ENCODE measurements at places on chromosomes 6 and 20.

DNA sequence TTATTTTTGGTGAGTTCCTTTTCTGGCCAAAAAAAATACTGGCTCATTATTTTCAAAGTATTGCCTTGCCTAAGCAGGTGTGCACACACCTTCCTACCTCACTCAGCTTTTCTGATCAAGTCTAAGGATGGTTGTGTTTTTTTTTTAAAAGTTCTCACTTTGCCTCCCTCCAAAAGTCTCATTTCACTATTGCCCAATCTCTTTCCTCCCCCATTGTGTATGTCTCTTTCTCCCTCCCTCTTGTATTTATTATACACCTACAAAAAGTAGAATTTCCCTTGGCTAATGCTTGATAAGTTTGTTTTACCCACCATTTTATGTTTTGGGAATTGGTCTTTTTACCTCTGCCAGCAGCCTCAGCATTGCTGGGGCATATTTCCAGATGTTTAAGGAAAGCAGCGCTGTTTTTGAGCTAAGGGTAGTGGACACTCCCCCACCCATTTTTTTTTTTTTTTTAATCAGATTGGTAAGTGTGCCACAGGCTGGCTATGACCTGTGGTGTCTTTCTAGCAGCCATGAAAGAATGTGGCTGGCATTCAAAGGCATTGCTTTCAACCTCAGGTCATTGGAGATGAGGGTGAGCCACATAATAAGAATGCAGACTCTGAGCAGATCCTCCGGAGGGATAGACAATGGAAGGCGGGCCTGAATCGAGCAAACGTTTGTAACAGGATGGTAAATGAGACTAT lies 668.6 kb downstream of the UTRN start:
- DNase-seq, result no peak

- no peak for DNase-seq
These were observed 73.8 kb downstream of the LRRC1 start for GRCh38 chr6:53868626-53869025.

DNA sequence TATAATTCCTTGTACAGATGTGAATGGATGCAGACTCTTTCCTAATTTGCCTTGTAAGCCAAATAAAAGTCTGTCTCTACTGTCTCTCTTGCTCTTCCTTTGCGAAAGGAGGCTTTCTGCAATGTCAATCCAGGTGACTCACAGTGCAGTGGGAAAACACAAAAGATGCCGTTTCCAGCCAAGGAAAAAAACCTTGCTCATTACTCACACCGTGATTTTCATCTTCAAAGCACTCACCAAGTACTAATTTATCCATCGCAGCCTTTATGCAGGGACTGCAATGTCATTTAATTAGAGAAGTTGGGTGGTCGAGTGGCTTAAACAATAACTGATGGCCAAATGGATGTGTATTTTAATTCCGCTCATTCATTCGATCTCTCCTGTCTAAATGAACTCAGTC lies 23.8 kb downstream of the SAYSD1 start:
- DNase-seq, result no peak

- DNase-seq, result peak; percentile 49
These were observed at the start of gene GCNT2 for GRCh38 chr6:10521104-10521808. Gene GCNT2 (plus strand): TSS chr6:10521351. CDS start chr6:10528912, 7,561 bp downstream.

GRCh38 chr6:148358196-148358785 lies 15.7 kb downstream of the SASH1 start:
- DNase-seq, result no peak

GRCh38 chr20:57415771-57416170 lies 24.6 kb downstream of the RBM38 start:
- no peak for DNase-seq

DNA sequence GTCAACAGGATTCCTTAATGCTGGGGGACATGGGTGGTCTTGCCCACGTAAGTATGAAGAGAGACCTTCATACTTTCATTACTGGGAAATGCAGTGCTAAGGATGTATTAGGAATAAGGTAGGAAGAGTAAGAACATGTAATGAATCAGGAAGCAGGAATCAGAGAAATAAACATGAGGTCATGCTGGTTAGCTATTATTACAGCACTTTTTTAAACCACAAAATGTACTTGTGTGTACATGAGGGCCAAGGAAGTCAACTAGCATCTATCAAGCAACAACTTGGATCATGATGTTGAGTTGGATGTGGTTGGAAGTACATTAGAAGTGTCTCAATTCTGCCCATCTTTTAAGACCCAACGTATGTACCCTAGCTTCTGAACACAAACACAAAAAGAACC lies 63.5 kb upstream of the E2F3 start:
- DNase-seq, result no peak

DNA sequence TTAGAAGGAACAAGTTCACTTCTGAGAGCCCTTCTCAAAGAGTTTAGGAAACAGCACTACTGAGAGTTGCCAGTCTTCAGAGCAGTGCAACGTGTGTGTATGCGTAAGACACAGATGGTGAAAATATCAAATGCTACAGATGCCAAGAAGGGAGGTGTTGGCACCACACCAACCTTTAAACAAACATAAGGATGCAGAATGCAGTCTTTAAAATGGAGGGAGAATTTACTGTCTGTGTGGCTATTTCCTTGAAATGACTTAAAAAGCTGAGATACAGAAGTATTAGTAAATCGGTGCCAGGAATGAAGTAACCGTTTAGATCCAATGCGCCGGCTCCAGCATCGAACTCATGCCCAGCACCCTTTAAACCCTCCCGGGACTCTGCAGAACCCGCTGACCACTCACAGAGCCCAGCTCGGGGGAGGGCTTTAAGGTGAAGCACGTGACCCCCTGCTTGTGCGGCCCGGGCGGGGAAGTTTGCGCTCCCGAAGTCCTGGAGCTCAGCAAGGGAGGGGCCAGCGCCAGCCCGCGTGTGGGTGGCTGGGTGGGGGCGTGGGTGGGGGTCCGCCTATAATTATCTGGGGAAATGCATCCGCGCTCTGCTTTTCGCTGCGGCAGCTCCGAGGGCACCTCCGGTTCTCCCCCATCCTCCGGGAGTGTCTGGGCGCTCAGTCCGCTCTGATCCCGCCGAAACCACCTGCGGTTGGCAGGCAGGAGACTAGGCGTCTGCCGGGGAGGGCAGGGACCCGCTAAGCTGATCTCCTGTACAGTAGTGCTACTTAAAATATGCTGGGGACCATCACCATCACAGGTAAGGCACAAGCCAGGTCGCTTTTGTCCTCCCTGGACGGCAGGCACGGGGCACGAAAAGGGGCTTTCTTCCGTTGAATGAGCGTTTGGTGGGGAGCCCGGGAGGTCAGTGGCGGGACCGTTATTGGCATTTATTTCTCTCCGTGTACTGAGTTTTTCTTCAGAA lies 66.0 kb downstream of the ZBTB2 start:
- peak; percentile 30 for DNase-seq

GRCh38 chr6:21993841-21994240 lies 303.0 kb downstream of the PRL start:
- DNase-seq, result no peak

DNA sequence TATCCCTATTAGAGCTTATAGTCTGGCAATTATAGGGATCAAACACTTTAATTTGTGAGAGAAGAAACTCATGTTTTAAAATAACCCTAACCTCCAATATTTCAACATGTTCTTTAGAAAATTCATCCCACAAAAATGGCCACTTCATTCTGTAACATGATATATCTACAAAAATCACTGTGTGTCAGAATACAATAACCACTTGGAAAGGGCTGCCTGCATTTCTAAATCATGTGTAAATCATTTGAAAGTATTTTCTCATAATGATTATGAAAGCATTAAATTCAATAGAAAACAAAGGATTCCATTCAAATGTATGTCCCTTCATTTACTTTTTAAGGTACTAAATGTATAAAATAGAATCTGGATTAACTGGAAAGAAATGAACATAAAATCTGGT lies 101.4 kb upstream of the NHSL1 start:
- DNase-seq, result no peak

DNA sequence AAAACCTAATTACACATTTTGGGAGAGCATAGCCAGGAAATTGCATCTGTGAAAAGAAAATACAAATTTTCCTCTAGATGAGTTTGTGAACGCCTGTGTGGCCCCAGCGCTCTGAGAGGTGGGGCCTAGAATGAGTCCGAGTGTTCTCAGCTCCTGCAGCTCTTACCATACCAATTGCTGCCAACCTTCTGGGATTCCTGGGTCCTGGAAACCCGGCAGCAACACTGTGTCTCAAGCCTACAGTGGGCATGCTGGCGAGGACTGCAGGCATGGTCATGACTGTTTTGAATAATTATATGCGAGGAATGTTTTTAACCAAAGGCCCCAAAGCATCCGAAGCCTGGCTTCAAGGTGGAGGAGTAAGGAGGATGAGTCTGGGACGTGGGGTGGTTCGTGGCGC lies 90.4 kb downstream of the SERAC1 start:
- no peak for DNase-seq

GRCh38 chr6:21309807-21310221 lies 283.7 kb upstream of the SOX4 start:
- no peak for DNase-seq

GRCh38 chr6:27861276-27861840 lies 50.8 kb downstream of the OR2B2 start:
- no peak for DNase-seq

- DNase-seq, result no peak
These were observed 161.4 kb downstream of the PDE7B start for GRCh38 chr6:136012943-136013342.

- DNase-seq, result no peak
These were observed 62.5 kb downstream of the RALGAPA2 start for GRCh38 chr20:20649945-20650344.

- DNase-seq, result no peak
These were observed 140.3 kb downstream of the COL12A1 start for GRCh38 chr6:75065523-75065922.

- peak; percentile 93 for DNase-seq
These were observed 93.8 kb downstream of the FOXA2 start for GRCh38 chr20:22490287-22491193.

GRCh38 chr6:53731866-53732636 lies 62.8 kb upstream of the LRRC1 start:
- DNase-seq, result no peak

DNA sequence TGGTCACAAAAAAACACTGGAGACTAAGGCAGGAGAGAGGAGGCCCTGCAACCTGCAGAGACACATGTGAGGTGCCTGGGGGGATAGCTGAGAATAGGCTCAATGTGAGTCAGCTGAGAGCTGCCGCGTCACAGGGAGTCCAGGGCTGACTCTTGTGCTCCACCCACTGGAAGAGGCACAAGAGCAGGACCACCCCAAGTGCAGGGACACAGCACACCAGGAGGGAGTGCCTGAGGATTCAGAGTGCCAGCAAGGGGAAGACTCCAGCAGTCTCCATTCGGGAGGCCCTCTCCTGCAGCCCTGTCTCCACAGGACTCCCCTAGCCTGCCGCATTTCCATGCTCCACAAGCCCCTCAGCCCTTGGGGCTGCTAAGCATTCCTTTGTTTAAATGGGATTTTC lies 105.5 kb downstream of the HUS1B start:
- DNase-seq, result no peak

- no peak for DNase-seq
These were observed at the start of gene POU5F1 for GRCh38 chr6:31170600-31170881. Gene POU5F1 (minus strand): TSS chr6:31170682. CDS start chr6:31170620, 62 bp downstream.

GRCh38 chr20:1563598-1563997 lies 6.1 kb upstream of the SIRPD start:
- no peak for DNase-seq

DNA sequence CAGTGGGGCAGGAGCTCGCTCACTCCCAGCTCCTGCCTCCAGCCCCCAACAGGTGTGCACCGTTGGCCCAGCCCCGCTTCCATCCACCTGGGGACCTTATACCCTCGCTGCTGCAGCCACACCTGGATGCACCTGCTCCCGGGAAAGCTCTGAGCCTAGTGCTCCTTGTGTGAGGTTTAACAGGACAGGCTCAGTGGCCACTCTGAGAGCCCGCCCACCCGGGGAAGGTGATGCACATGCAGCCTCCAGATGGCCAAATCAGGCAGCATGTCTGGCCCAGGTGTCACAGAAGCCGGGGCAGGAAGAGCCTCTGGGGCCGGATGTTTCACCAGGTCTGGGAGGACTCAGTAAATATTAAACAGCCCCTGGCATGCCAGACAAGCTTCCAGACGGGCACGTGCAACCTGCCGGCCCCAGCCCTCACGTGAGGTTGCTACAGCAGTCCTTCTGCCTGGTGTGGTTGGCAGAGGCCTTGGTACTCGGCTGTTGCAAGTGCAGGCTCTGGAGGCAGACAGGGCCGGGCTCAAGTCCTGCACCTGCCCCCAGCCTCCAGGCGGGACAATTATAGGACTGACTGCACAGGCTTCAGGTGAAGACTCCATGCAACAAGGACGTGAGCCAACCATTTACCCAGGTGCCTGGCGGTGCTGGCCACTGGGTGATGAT lies 66.9 kb downstream of the RIPOR3 start:
- peak; percentile 80 for DNase-seq

DNA sequence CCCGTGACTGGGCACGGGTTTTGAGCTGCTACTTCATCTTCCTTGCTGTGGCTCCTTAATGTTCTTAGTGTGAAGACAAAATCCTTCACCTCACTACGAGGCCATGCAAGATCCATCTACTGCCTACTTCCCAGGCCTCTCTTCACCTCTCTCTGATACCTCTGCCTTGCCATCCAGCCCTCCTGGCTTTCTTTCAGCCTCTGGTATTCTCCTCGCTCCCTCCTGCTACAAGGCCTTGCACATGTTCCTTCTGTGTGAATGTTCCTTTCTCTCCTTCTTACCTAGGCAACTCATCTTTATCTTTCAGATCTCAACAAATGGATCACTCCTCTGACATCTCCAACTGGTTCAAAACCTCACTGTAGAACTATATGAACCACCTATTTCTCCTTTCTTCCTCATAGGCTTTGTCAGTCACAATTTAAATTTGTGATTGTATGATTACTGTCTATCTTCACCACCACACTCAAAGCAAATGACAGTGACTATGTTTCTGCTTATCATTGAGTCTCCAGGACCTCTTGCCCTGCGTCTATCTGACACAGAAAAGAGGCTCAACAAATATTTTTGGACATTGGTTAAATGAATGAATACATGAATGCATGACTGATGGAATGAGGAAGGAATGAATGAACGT lies 19.8 kb downstream of the HEY2 start:
- no peak for DNase-seq

DNA sequence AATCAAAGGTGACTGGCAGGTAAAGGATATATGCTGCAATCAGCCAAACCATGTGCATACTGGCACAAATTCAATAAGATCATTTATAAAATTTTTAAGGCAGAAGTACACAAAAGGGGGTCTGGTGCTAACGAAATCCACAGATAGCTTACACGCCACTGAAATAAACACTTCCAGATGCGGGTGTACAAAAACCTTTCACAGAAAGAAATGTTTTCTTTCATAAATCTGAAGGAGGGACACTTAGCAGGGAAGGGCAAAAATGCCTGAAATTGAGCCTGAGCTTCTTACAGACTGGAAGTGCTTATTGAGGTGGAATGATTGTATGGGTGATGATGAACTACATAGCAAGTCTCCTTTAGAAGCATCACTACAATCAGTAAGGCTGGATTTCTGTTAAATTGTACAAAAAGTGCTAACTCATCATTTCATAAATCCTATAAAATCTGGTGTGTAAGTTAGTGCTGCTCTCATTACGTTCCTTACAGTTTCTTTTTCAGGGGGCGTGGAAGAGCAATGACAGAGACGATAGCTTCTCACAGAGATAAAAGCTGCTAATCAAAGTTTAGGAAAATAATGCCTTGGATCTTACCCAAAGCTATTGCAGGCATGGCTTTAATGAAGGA lies 409.3 kb upstream of the RUNX2 start:
- no peak for DNase-seq

All from COR-L47 (cell line).